ENCODE measurements at places on chromosomes 6 and 20. TPM values are rescaled to one million over a fixed set of nuclear protein-coding genes. Genes with fewer than 3 reads are reported as not detected.

DNA sequence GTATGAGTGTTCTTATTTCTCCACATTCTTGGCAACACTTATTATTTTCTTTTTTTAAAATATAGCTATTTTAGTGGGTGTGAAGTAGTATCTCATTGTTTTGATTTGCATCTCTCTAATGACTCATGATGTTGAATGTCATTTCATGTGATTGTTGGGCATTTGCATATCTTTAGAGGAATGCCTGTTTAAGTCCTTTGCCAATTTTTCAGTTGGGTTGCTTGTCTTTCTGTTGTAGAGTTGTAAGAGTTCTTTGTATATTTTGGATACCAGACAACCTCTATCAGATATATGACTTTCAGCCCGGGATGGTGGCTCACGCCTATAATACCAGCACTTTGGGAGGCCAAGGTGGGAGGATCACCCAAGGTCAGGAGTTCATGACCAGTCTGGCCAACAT lies 5.1 kb upstream of the POPDC3 start:
- peaks cover 5% of the 10 kb centered on the region for H3K36me3 ChIP-seq
- H3K4me3 ChIP-seq = no peak overlapping the region
- no peak overlapping the region for H3K27ac ChIP-seq
- DNase-seq = no peak
- H3K4me1 ChIP-seq = peaks cover 2% of the 10 kb centered on the region

- H3K36me3 ChIP-seq = peaks cover 2% of the 10 kb centered on the region
- H3K27ac ChIP-seq = no peak overlapping the region
- H3K27me3 ChIP-seq = no peaks in the 10 kb centered on the region
- H3K4me3 ChIP-seq = no peak overlapping the region
- DNase-seq = no peak
These were observed 24.2 kb downstream of the ASXL1 start for GRCh38 chr20:32382102-32382950.

- no peaks in the 10 kb centered on the region for H3K36me3 ChIP-seq
- DNase-seq = no peak
- peaks cover 2% of the 10 kb centered on the region for H3K4me1 ChIP-seq
- H3K27ac ChIP-seq = peak overlapping the region; percentile 79
- peaks cover 49% of the 10 kb centered on the region for H3K27me3 ChIP-seq
- H3K4me3 ChIP-seq = no peak overlapping the region
These were observed 4.2 kb upstream of the HRH3 start for GRCh38 chr20:62224113-62224855.

DNA sequence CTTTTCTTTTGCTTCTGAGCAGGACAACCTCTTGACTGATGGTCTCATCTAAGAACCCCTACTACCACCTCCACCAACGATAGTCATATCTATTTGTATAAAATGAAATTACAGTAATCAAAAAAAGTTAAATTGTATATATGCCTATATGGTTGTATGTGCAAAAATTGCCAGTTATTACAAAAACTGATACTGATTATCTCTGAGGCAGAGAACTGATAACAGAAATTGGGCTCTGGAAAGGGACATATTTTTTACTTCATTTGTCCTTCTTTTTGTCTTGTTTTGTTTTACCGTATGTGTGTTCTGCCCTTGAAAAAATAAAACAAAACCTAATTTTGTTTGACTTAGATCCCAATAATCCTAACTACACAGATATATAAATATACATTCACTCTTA lies 574.4 kb upstream of the NOX3 start:
- peaks cover 3% of the 10 kb centered on the region for H3K36me3 ChIP-seq
- no peaks in the 10 kb centered on the region for H3K27me3 ChIP-seq
- DNase-seq = no peak
- H3K27ac ChIP-seq = peak overlapping the region; percentile 92
- H3K4me3 ChIP-seq = peak overlapping the region; percentile 74

DNA sequence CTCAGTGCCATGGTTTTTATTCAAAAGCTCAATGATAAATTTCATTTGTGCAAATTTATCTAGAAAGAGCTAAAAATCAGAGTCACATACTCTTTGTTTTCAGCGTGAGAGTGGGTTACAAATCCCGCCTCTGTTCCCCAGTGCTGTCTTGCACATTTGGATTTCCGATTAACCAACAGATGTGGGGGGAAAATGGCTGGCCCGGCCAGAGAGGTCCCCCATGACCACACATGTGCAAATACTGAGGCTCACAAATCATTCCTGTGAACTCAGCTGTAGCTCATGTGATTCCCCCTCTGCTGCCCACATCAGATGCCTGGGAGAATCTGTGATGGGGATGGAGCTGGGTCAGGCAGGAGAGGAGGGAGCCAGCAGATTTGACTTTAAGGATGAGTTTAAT lies 168.7 kb downstream of the PAX1 start:
- no peaks in the 10 kb centered on the region for H3K27me3 ChIP-seq
- no peak overlapping the region for H3K27ac ChIP-seq
- no peaks in the 10 kb centered on the region for H3K36me3 ChIP-seq
- no peaks in the 10 kb centered on the region for H3K4me1 ChIP-seq

- peaks cover 15% of the 10 kb centered on the region for H3K27me3 ChIP-seq
- H3K36me3 ChIP-seq = peaks cover 8% of the 10 kb centered on the region
- H3K4me1 ChIP-seq = peaks cover 55% of the 10 kb centered on the region
- H3K27ac ChIP-seq = peak overlapping the region; percentile 68
- DNase-seq = no peak
- peak overlapping the region; percentile 68 for H3K4me3 ChIP-seq
These were observed 2.1 kb downstream of the HLA-DPB1 start for GRCh38 chr6:33077908-33078307.

DNA sequence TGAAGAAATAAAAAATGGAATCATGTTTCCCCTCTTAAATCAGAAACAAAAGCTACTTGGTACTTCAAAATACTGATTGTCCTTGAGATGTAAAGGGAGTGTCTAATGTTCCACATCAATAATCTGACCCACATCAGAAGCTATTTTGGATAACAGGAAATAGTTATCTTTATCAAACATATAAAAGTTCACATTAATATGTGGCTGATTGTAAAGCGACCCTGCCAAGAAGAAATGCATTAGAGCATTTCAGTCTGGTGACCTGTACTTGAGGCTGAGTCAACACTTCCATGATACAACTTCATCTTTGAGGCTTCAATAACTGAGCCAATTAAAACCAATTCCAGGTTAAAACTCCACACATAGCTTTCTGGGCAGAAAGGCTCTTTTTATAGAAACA lies 31.8 kb downstream of the SYNE1 start:
- peaks cover 2% of the 10 kb centered on the region for H3K4me1 ChIP-seq
- no peaks in the 10 kb centered on the region for H3K36me3 ChIP-seq
- no peak for DNase-seq
- H3K27ac ChIP-seq = no peak overlapping the region
- no peak overlapping the region for H3K4me3 ChIP-seq
- no peaks in the 10 kb centered on the region for H3K27me3 ChIP-seq

DNA sequence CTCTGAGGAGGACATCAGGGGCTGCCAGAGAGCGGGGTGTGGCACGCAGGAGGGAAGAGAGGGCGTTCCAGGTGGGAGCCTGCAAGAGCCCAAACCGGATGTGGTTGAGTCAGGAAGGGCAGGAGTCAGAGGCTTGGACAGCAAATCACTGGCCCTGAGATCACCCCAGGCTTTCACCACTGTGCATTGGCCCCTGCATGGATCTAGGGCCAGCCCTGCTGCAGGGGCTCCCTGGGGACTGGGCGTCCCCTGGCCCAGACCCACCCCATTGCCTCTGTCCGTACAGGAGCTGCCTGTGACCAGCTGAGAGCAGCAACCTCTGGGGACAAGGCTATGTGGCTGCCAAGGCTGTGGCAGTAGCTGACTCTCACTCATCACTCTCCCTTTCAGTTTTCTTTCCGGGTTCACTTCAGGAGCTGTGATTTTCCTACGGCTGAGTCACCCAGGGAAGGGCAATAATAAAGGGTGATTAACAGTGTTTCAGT lies 33.9 kb downstream of the KCNK17 start:
- DNase-seq = no peak
- H3K27me3 ChIP-seq = peaks cover 33% of the 10 kb centered on the region
- H3K4me1 ChIP-seq = no peaks in the 10 kb centered on the region
- H3K4me3 ChIP-seq = no peak overlapping the region
- no peaks in the 10 kb centered on the region for H3K36me3 ChIP-seq
- H3K27ac ChIP-seq = no peak overlapping the region

- DNase-seq = no peak
- H3K4me1 ChIP-seq = no peaks in the 10 kb centered on the region
- no peaks in the 10 kb centered on the region for H3K36me3 ChIP-seq
- peaks cover 10% of the 10 kb centered on the region for H3K27me3 ChIP-seq
- no peak overlapping the region for H3K27ac ChIP-seq
These were observed 192.3 kb upstream of the SSTR4 start for GRCh38 chr20:22842793-22843192.

- peaks cover 12% of the 10 kb centered on the region for H3K4me1 ChIP-seq
- H3K27ac ChIP-seq = peak overlapping the region; percentile 54
- peaks cover 6% of the 10 kb centered on the region for H3K27me3 ChIP-seq
These were observed 103.1 kb upstream of the ESR1 start for GRCh38 chr6:151704383-151704782.

- H3K27ac ChIP-seq = no peak overlapping the region
- no peak overlapping the region for H3K4me3 ChIP-seq
- H3K4me1 ChIP-seq = no peaks in the 10 kb centered on the region
- DNase-seq = no peak
- H3K27me3 ChIP-seq = no peaks in the 10 kb centered on the region
- H3K36me3 ChIP-seq = no peaks in the 10 kb centered on the region
These were observed 23.3 kb downstream of the MYCT1 start for GRCh38 chr6:152720974-152721373.

GRCh38 chr6:101113468-101114260 lies 232.5 kb upstream of the ASCC3 start:
- H3K4me1 ChIP-seq = no peaks in the 10 kb centered on the region
- no peaks in the 10 kb centered on the region for H3K36me3 ChIP-seq
- H3K4me3 ChIP-seq = no peak overlapping the region
- no peak for DNase-seq

GRCh38 chr20:62245911-62246280 lies 7.6 kb downstream of the OSBPL2 start:
- peak overlapping the region; percentile 36 for H3K4me3 ChIP-seq
- H3K36me3 ChIP-seq = peaks cover 2% of the 10 kb centered on the region
- peak overlapping the region; percentile 53 for H3K27ac ChIP-seq
- DNase-seq = no peak
- peaks cover 28% of the 10 kb centered on the region for H3K4me1 ChIP-seq

DNA sequence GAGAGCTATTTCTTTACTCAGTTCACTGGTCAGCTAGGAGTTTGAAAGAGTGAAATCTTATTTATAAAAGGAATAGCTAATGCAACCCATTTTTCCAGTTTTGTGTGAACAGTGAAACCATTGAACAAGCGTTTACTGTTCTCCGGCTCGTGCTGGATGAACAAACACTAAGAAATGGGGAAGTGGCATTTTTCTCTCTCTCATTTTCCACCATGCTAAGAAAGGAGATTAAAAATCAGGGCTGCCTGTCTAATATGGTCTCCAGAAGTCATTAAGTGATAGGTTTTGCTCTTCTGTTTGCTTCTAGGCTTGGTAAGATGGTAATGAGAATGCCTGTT lies 774 bp upstream of the SFT2D1 start:
- peaks cover 2% of the 10 kb centered on the region for H3K36me3 ChIP-seq
- no peak for DNase-seq
- peak overlapping the region; percentile 98 for H3K4me3 ChIP-seq

GRCh38 chr20:44662261-44662660 lies 10.8 kb upstream of the ADA start:
- peaks cover 5% of the 10 kb centered on the region for H3K36me3 ChIP-seq
- no peaks in the 10 kb centered on the region for H3K27me3 ChIP-seq
- H3K27ac ChIP-seq = no peak overlapping the region
- no peak for DNase-seq
- H3K4me3 ChIP-seq = no peak overlapping the region

The SYNDIG1 gene
- not detected for total RNA-seq

The COL19A1 gene
- total RNA-seq = 1.5 TPM

The SMIM8 gene
- 5.8 TPM for total RNA-seq

The PHF1 gene
- total RNA-seq = 472 TPM

Measured in T-helper 17 cell (primary cell).